ENCODE measurements at places on chromosomes 7 and 10.

GRCh38 chr10:118311505-118311904 lies 30.6 kb downstream of the FAM204A start:
- no peak for DNase-seq

- no peak for DNase-seq
These were observed 224.3 kb downstream of the SFMBT2 start for GRCh38 chr10:7186387-7187018.

DNA sequence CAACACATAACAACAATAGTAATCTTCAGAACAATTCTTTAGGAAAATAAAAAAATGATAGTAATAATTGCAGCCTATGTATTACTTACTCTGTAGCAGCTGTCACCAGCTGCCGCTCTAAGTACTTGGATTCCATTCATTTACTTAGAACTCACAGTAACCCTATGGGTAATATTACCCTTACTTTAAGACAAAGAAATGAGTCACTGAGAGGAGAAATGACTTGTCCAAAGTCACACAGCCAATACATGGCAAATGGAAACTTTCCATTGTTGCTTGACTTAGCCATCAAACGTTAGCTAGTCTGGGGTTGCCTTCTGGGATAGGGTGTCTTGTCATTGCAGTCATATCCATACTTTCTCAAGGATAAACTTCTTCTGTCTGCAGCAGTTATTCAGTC lies 3.6 kb downstream of the CCNY start:
- DNase-seq = no peak

- no peak for DNase-seq
These were observed 45.8 kb downstream of the OAT start for GRCh38 chr10:124372899-124373298.

GRCh38 chr10:15562116-15562515 lies 157.6 kb downstream of the ITGA8 start:
- no peak for DNase-seq

DNA sequence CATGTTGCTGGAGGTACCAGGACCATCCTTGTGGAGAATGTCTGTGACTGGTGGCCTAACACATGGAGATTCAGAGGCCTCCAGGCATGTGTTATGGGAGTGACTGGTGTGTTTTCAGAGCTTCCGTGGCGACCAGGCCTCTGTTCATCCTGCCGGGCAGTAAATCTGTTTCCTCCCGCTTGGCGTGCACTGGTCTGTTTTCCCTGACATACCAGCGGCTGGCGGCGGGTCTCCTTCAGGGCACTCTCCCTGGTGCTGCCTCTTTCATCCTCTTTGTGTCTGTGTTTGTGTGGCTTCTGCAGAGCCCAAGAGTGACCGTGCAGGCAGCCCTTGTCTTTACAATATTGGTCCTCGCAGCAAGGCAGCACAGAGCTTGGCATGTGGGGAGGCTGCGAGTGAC lies 385.1 kb upstream of the MKI67 start:
- no peak for DNase-seq

DNA sequence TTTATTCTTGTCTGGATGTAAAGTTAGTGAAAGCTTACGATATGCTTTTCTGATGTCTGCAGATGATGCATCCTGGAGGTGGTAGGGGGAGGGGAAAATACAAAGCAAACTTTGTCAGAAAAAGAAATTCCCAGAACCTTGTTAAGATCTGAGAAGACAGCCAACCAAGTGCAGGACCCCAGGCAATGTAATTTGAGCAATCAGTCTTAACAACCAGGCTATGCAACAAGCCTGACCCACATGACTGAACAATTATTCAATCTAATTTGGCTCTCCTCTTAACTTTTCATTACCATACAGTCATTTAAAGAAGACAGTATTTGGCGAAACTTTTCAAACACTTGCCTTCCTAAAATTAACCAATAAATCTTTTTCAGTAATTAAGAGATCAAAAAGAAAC lies 74.5 kb downstream of the DNAJC1 start:
- DNase-seq = no peak

GRCh38 chr7:985915-986741 lies 3.1 kb downstream of the CYP2W1 start:
- DNase-seq = no peak

GRCh38 chr10:128643658-128644057 lies 517.4 kb upstream of the MKI67 start:
- DNase-seq = no peak

- no peak for DNase-seq
These were observed 132.3 kb upstream of the POT1 start for GRCh38 chr7:125061776-125062397.

DNA sequence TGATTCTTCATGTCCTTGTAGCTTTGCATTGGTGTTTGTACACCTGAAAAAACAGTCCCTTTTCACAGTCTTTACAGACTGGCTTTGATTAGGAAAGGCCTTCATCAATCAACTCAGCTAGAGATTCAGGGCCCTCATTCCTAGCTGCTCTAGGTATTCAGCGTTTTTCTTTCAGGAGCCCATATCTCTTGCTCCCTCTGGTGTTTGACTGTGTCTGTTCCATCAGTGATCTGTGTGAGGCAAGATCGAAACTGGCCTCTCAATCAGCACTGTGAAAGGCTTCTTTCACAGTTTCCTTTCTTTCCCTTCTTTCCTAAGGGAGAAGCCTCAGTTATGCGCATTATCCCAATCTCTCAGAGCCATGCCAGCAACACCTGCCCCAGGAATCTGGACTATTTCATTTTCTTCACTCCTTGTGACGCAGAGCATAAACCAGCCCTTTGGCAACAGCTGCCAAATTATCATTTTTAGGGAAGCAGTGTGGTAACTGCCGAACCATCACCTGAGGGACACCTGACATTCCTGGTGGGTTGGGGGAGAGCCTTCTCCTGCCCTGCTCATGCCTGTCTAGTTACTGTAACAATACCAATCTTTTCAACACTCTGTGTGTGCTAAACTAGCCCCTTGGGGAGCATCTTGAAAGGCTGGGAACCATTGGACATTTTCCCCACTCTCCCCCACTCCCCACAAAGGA lies 75.7 kb upstream of the CCDC71L start:
- peak; percentile 41 for DNase-seq

- no peak for DNase-seq
These were observed 179.1 kb upstream of the FZD1 start for GRCh38 chr7:91085175-91085574.

- no peak for DNase-seq
These were observed 55.0 kb upstream of the GHITM start for GRCh38 chr10:84084342-84084741.

GRCh38 chr10:70747192-70747965 lies 37.8 kb downstream of the TBATA start:
- no peak for DNase-seq

DNA sequence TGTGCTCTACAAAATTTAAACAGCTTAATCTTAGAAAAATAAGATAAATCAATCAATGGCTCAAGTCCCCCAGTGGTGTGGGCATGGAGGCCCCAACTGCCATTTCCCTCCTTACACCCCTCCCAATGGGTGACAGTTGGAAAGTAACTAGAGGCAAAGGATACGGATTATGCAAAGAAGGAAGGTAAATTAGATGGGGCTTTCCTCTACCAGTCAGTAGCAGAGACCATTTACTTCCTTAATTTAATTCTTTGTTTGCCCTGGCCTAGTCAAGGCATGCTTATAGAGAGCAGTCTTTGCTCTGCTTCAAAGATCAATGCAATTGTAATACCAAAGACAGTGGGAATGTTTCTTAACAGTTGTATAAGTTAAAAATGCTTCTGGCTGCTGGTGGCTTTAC lies 63.3 kb upstream of the PAPSS2 start:
- no peak for DNase-seq

- DNase-seq = peak; percentile 54
These were observed 1042.9 kb downstream of the GATA3 start for GRCh38 chr10:9097206-9097990.

DNA sequence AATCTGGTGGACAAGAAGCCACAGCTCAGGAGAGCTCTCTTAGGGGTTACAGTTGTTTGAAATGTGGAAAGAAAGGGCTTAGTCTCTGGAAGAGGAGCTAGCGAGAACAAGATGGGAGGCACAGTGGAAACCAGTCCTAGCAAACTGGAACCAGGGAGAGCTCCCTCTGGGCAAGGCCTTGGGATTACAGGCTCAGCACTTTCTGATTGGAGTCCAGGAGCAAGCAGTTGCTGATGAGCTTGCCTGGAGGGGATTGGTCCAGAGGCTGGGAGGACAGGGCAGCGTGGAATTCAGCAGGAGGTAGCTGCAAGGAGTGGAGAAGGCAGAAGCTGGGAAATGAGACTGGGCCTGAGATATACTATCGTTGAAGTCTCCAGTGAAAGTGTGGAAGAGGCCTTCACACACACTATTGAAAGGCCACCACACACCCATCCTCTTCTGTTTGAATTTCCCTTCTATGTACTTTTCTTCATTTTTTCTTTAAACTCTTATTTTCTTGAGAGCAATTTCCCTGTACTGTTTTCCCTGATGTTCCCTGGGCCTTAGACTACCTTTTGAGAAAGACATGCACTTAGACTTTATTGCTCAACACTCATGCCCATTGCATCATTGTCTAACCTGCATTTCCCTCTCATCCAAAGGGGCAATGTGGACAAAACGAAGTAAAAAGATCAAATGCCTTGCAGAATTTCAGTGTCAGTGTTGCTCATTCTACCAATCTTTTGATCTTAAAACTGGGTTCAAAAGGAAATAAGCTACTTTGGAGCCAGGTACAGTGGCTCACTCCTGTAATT lies 57.8 kb upstream of the LANCL2 start:
- DNase-seq = no peak

DNA sequence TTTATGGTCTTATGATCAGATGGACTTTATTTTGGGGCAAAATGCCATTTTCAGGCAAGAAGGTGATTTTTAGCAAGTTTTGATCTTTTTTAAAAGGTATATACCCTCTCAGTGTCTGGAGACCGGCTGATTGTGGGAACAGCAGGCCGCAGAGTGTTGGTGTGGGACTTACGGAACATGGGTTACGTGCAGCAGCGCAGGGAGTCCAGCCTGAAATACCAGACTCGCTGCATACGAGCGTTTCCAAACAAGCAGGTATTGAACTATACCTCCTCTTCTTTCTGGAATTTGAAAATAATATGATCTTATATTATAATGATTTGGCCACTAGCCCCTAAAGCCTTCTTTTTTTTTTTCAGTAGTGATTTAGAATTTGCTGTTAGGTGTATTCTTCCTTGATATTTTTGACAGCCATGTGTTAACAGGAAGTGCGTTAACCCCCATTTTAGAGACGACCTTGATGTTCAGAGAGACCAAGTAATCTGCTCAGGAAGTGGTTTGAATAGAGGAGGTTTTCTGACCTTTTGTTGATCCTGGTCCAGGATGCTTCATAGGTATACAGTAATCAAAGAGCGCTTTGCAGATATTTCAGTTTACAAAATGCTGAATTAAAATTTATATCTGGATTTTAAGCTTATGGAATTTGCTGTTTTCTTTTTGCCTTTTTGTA lies 6.2 kb downstream of the BUB3 start:
- DNase-seq = no peak

GRCh38 chr7:90597563-90598253 lies 1.6 kb downstream of the CDK14 start:
- no peak for DNase-seq

GRCh38 chr10:3665316-3665908 lies 119.6 kb downstream of the KLF6 start:
- no peak for DNase-seq

GRCh38 chr10:22681783-22682183 lies 32.6 kb downstream of the PIP4K2A start:
- DNase-seq = peak; percentile 54

GRCh38 chr10:96043893-96044715 lies 721 bp downstream of the CCNJ start:
- DNase-seq = peak; percentile 27

DNA sequence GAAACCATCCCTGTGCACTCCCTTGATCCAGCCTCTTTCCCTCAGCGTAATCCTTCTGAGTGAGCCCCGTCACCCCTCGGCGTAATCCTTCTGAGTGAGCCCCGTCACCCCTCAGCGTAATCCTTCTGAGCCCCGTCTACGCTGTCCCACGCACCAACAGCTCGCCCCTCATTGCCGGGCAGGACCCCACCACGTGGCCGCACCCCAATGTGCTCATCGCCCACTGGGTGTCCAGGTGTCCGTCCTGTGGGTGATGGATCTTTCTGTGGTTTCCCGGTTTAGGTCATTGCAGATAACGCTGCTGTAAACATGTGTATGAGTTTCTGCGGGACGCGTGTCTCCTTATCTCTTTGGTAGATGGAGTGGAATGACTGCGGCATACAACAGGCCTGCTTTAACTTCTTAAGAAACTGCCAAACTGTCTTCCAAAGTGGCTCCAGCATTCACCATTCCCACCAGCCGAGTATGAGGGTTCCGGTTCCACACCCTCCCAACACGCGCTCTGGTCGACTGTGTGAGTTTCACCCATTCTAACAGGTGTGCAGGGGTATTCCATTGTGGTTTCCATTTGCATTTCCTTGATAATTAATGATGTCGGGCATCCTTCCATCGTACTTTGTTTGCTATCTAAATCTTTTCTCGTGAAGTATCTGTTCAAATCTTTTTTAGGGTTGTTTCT lies 42.1 kb upstream of the NKX6-2 start:
- DNase-seq = no peak

DNA sequence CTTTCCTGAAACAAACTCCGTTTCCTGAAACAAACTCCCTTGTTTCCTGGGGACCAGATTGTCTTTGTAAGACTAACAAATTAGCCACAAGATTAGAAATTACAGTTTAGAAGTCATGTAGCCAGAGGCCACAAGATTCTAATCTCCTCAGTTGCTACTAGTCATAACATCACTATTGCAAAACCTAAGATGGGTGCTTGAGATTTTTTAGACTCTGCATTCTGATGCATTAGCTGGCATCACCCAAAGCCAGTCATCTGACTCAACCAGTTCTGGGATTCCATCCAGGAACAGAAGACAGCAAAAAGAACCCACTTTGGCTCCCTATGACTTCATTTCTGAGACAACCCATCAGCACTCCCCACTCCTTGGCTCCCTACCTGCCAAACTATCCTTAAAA lies 367.9 kb upstream of the MBL2 start:
- DNase-seq = no peak

DNA sequence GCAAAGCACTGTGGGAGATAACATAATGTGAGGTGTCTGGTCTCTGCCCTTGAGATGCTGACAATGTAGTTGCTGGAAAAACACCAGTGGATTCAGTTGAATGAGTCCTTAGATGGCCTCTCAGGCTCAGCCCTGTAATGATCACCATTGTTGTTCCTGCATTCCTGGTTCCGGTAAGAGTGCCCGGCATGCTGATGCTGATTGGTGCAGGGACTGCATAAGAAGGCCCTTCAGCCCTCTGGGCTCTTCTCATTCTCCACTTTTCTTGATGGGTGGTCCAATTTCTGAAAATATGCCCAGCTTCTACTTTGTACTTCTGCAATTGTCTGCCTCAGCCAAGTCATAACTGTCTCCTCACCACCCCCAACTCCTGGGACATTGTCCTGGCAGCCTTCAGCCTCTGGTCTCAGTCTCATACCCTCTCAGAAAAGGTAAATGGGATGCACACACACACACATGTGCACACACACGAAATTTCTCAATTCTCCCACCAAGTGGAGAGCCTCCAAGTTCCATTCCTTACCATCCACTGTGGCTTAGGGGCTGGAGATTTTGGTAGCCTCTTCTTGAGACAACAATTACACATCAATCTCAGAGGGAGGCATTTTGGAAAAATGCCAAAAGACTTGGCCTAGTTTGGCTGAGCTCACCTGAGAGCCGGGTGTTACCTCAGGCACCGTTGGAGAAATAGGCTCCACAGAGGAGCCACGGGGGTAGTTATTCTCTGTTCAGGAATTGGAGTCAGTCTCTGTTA lies 314.9 kb downstream of the RPS24 start:
- DNase-seq = no peak

- no peak for DNase-seq
These were observed 173.9 kb downstream of the ARID5B start for GRCh38 chr10:62075414-62075813.

GRCh38 chr10:121096617-121097431 lies 245.7 kb downstream of the WDR11 start:
- DNase-seq = no peak

Data from CD8-positive, alpha-beta memory T cell (primary cell).